SK-N-SH (cell line): ENCODE measurements at places on chromosomes 3 and 15.

DNA sequence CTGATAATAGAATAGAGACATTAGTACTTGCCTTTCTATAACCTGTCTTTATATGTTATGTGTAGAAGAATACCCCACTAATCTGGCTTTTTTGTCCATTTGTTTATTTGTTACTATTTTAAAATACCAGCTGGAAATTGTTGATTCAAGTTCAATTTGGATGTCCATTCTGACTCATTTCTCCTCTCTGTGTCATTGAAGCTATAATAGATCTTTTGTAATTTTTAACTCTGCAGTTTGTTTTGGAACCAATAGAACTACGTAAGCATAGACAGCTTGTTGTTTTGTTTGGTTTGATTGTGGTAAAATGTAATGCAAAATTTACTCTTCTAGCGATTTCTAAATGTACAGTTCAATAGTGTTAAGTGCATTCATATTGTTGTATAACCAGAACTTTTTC lies 390.4 kb downstream of the ZIC1 start:
- DNase-seq = no peak

GRCh38 chr15:86872782-86873181 lies 793.1 kb downstream of the AGBL1 start:
- no peak for DNase-seq

DNA sequence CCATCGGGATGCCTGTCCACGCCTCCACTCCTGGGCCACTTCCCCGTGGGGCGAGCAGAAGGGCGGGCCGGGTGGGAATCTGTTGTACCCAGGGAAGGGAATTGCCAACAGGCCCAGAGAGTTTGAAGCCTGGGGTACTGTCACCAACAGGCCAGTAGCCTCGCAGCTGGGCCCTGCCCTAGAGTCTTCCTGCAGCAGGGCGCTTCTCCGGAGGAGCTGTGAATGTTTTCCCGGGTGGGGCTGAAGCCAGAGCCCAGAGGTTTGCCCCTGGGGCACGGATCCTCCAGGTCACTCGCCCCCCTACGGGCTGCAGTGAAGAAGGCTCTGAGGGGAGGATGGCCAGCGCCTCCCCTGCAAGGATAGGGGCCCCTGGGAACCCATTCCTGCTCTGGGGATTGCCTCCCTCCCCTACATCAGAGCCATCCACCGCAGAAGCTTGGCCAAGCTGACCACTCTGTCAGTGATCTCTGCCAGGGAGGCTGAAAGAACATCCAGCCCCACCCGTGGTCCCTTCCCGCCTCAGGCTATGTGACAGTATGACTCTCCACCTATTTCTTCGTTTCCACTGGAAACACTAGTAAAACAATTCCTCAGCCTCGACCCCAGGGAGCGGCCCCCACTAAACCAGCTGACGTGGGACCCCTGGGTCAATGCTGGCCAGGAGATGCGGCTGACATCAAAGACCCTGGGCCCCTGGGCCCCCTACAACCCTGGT lies 16.8 kb downstream of the CIDEC start:
- no peak for DNase-seq

DNA sequence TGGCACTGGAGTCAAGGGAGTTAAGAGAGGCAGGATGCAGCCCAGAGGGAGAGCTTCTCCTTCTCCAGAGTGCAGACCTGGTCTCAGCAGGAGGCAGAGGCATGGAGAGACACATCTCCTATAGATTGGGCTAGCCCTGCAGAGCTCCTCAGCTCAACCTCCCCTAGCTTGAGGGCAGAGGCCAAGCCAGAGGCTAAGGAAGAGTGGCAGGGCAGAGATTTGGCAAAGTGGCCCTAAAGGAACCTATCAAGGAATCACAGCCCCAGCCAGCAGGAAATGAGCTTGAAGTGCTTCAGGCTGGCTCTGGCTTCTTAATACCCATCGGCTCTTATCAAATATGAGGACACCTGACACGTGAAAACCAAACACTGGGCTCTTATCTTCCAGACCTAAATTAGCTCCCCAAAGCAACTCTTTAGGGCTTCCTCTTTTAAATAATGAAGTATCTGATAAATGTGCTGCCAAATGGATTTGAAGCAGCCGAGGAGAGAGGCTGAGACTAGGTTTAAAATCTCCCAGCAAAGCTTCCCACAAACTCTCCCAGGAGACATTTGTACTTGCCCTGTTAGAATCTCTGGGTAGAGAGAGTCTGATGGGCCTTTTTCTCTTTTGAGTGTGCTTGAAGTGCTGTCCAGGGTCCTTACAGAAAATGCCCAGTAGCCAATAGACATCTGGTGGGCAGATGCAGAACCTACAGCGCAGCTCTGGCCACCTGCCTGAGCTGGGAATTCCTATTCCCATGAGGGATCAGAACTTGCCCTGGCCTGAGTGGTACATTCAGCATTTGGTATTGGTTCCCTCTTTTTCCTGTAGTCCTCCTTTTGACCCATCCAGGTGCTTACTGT lies 271.4 kb downstream of the CLSTN2 start:
- peak; percentile 57 for DNase-seq

DNA sequence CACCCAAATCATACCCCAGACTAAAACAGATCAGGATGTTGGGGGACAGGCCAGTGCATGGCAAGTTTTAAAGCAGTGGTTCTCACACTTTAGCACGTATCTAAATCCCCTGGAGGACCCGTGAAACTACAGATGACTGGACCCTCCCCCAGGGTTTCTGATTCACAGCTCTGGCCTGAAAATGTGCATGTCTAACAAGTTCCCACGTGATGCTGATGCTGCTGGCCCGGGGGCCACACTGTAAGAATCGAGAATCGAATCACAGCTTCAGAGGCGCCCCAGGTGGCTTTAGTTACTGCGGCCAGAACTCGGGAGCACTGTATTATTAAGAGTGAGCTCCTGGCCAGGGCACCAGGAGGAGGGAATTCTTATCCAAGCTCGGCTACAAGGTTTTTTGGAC lies 11.6 kb downstream of the ADAMTS17 start:
- DNase-seq = no peak

DNA sequence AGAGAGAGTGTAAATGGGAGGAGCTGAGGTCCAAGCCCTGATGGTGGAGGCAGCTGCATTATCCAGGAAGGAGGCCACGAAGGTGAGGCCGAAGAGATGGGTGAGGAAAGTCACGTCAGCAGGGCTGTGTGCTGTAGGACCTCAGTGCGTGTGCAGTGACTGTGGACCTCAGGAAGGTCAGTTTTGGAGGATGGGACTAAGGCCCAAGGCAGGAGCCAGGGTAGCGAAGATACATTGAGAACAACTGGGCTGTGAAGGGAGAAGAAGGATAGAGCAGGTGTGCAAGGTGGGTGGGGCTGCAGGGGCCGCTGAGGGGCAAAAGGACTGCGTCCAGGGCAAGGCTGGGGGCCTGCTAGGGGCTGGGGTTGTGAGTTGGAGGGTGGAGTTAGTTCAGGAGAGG lies 4.9 kb downstream of the KLHL40 start:
- no peak for DNase-seq

GRCh38 chr3:176807938-176808337 lies 389.3 kb downstream of the TBL1XR1 start:
- DNase-seq = no peak

GRCh38 chr15:84921121-84921520 lies 36.7 kb downstream of the SLC28A1 start:
- no peak for DNase-seq

- no peak for DNase-seq
Observed at GRCh38 chr3:69456631-69457030, 70.7 kb upstream of the FRMD4B start.

DNA sequence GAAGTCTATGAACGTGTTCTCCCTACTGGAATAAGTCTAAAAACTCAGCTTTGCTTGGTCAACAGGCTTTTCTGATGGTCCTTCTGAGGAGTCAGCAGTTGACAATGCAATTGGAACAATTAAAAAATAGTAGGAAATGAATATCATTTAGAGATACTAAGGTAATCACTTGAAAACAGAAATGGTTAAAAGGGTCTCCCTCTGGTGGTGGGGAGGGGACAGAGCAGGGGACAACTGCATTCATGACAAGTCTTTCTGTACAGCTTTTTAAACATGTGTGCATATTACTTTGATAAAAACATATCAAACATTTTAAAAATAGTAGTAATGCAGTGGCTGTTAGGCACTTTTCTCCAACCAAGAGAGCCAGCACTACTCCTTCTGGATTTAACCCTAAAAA lies 119.9 kb upstream of the FHIT start:
- DNase-seq = peak; percentile 40

- no peak for DNase-seq
Observed at GRCh38 chr3:183381179-183381578, 47.2 kb downstream of the MCF2L2 start.

- DNase-seq = no peak
Observed at GRCh38 chr3:114904633-114905032, 242.5 kb downstream of the ZBTB20 start.
